ENCODE measurements at places on chromosomes 13 and 19.
A peak's percentile ranks its signal among the peaks of the same experiment; 100 is the strongest.

GRCh38 chr13:38265132-38265497 is 84.5 kb upstream of the UFM1 start:
- no peak for DNase-seq

- DNase-seq, result no peak
Measured at GRCh38 chr13:49064476-49064875, 88.8 kb downstream of the FNDC3A start.

- DNase-seq, result no peak
Measured at GRCh38 chr13:48415516-48415915, 2.6 kb upstream of the LPAR6 start.

DNA sequence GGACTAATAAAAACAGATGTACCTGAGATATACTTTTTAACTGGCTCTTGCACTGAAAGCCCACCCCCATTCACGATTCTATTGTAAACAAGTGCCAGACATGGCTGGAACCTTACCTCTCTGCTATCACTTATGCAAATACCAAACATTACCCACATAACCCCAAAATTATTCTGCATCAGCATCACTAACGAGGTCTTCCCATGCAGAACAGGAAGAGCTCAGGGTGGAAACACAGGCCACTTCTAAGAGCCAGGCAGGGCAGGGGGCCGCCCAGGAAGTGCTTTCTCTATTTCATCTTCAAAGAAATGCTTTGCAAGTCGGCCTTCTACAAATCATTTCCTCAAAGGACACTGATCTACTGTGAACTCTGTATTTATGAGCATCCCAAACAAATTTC is 7.3 kb downstream of the IRS2 start:
- DNase-seq, result no peak

DNA sequence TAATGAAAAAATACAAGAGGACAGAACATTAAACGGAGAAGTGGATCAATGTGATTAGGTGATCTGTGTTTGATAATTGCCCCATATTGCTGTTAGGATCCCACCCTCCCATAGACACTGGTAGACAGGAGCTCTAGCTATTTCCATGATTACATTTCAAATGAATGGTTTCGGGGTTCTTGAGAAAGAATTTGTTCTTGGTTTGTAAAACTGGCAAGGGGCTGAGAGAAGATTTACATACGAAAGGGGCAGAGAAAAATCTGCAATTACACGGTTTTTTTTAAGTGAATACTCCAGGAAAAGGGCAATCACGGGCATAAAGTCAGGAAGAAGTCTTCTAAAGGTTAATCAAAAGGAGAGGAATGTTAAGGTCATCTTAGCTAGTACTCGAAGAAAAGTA is 2125.7 kb upstream of the PCDH20 start:
- DNase-seq, result no peak

DNA sequence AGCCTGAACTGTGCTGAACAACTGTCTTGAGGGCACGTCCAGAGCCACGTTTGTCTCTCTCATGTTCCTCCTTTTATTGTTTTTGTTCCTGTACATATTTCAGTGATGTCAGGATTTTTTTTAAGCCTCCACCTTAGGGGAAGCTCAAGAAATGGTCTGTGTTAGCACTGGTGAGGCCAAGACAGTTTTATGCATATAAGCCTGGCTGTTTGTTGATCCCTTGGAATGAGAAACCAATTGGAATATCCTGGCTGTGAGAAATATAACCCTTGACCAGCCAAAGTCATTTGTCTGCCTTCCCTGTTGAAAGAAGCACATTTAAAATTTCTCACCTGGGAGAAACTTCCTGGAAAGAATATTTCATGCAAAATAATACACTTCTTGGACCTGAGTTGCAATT is 115.8 kb downstream of the DNAJC15 start:
- no peak for DNase-seq

DNA sequence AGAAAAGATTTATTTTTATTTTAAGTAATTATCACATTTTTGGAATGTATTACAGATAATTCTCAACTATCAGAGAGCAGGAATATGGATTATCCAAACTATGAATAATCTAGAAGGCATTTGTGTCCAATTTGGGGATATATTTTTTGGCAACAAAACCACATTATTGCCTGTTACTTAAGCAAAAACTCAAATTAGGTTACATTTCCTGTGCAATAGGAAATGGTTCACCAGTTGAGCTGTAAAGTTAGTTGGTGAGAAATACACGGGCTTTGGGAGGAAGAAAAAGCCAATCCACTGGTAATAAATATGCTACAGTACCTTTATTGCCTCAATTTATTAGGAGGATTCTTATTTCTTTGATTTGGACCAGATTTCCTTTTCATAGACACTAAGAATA is 1075.2 kb downstream of the PCDH9 start:
- no peak for DNase-seq

- DNase-seq, result no peak
Measured at GRCh38 chr19:50178859-50179537, 15.9 kb upstream of the IZUMO2 start.

DNA sequence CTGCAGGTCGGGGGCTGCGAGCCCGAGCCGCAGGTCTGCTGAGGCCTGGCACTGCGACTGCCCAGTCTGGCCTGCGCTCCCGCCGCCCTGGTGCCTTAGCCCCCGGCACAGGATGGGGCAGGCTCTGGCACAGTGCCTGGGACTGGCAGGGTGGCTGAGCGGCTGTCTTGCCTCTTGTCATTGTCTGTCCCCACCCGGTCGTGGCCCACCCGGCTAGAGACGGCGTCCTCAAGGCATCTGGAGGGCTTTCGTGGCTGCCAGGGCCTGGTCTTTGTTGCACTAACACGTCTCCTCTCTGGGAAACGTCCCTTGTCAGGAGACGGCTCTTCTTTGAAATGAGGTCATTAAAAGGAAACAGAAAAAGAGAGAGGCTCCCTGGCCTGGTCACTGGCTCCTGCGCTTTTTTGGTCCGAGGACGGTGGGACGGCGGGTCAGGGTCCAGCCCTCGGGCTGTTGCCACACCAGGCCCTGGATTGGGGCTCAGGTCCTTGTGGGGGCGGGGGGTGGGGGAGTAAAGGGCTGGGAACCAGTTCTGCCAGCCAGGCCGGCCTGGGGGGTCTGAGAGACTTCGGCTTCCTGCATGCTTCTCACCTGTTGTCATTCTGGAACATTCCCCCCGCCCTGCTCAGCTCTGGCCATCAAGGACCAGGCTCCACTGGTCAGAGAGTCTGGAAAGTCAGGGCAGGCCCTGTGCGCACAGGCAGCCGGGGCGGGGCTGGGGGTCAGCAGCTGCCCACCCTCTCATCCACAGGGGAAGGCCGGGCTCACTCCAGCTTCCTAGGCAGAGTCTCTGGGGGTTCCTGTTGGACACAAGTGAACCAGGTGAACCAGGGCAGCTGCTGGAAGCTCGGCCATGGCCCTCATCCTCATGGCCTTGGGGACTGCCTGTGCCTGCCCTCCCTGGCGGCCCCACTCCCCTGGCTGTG is 6.2 kb upstream of the ZNF554 start:
- DNase-seq, result no peak

DNA sequence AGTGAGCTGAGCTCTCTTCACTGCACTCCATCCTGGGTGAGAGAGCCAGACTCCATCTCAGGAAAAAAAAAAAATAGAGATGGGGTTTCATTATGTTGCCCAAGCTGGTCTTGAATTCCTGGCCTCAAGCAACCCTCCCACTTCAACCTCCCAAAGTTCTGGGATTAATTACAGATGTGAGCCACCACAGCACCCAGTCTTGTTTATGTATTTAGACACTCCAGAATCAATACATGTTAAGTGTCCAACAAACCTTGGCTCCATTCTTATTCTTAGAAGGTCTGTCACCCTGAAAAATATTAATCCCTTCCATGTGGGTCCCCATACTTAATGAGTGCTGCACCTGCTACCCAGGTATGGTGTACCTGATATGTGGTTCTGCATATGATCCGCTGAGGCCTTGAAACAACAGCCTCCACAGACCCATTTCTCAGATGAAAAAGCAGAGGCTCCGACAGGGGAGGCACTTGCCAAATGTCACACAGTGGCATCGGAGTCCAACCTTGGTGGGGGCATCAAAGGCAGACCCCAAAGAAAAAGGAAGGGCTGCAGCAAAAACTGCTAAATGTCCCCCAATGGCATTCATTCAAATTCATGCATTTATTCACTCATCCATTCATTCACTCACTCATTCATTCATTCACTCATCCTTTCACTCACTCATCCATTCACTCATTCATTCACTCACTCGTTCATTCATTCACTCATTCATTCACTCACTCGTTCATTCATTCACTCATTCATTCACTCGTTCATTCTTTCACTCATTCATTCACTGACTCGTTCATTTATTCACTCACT is 16.7 kb downstream of the TICAM1 start:
- DNase-seq, result no peak

DNA sequence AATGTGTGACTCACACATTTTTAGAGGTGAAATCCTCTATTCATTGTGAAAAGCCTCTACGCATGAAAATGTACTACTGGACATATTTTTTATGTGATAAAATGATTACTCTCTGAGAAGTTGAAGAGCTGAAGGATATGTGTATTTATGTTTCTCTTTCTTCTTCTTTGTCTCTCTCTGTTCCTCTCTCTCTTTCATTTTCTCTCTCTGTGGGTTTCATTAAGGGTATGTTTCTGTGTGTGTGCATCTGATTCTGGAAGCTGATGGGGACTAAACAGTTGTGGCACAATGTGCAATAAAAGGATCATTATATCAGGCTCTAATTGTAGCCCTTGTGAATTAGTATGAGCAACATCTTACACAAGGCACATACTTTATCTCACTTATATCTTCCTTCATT is 867.7 kb downstream of the PCDH9 start:
- no peak for DNase-seq

- DNase-seq, result no peak
Measured at GRCh38 chr13:46687810-46688209, 109.2 kb downstream of the ESD start.

- peak; percentile 14 for DNase-seq
Measured at GRCh38 chr19:32339988-32340874, 5.2 kb upstream of the ZNF507 start.

DNA sequence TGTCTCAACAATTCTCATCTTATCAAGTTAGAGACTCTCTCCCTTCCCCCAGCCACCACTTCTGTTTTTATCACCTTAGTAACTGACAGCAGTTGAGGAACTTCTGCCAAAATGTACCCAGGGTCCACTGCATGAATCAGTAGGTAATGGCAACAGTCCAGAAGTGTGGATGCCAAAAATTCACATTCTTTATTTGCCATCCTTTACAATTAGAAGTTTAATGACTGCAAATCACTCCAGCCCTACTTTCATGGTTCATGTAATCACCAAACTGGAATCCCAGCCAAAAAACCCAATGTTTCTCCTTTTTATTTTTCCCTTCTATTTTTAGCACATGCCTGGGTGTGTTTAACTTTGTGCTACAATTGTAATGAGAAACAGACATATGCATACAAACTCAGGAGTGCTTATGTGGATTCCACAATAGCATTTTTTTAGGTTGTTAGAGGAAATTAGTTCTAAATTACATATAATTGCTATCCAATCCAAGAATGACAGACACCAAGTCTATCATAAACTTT is 243.5 kb downstream of the RGCC start:
- no peak for DNase-seq

DNA sequence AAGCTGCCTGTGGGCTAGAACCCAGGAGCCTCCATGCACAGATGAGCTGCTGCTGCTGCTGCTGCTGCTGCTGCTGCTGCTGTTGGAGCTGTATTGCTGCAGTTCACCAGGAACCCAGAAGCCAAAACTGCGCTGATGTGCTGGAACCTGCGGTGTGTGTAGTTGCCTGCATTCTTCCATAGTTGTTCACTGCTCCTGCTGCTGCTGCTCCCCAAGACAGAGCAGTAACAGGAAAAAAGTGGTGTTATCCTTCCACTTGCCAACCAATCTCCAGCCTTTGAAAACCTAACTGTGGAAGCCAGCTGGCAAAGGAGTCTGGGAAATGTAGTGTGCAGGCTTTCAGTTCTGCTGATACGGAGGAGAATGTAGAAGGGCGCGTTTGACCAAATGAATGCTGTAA is 37.9 kb downstream of the ARHGAP35 start:
- no peak for DNase-seq

GRCh38 chr19:33197591-33198000 is 3.5 kb downstream of the LRP3 start:
- no peak for DNase-seq

DNA sequence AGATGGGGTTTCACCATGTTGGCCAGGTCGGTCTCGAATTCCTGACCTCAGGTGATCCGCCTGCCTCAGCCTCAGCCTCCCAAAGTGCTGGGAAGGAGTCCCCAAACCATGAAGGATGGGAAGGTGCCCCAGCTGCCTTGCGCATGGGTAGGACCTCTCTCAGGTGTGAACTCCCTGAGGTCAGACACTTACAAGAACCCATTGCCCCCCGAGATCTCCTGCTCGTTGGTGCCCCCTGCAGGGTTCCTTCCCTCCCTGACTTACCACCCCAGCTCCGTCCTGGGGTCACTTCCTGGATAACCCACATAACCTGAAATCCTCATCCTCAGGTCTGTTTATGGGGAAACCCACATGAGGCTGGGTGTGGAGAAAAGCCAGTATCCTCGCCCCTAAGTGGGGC is 41.7 kb downstream of the UNC13A start:
- DNase-seq, result no peak

DNA sequence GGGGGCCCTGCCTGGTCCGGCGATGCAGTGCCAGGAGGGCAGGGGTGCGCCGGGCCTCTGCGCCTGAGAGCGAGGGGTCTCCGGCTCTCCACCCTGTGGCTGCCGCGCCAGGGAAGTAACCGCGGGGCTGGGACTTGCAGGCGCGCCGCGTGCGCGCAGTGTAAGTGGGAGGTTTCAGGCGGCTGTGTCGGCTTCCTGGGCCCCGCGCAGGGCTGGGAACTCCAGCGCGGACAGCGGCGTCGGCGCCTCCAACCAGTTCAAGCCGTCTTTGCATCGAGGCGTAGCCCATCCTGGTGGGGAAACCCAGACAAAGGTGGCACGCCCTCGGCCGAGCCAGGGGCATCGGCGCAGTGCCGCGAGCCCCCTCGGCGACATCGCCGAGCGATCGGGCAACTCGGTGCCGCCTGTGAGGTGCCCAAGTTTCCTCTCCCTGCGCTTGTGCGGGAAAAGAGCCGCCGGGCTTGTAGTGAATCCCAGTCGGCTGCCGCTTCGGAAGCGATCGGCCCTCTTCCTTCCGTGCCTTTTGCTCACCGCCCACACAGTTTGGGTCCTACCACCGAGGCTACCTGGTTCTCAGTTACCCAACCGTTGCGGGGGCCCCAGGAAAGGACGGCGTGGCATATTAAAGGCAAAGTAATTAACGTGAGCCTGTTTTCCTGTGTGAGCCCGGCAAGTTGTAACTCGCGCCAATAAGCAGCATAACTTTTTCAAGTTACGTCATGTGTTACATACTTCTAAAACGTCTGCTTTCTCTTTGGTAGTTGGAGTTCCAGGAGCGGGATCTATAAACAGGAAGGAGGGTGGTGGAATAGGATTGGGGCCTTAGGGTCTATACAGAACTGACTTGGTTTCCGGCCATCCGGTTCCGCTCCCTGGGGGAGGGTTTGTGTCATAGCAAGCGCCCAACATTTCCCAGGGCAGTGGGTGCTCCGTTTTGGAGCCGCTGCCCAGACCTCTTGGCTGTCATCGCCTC is 1.2 kb downstream of the LRCH1 start:
- DNase-seq, result peak; percentile 33

DNA sequence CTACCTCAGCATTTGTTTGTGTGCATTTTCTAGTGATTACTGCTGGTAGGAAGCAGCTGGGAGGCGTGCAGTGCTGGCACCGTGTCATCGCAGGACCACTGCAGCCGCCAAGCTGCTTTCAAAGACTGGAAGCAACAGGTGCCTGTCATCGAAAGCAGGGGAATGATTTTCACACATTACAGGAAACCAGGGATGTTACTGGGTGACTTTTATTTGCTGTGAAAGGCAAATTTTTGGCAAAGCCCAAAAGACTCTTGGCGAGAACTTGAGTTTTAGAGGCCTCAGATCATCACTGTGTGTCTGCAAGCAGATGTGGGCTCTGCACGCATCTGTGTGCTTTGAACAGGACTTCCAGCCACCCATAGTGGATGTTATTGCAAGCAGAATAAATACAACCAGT is 176.4 kb downstream of the FLT1 start:
- DNase-seq, result no peak
